ENCODE measurements at places on chromosomes 2 and 18.

DNA sequence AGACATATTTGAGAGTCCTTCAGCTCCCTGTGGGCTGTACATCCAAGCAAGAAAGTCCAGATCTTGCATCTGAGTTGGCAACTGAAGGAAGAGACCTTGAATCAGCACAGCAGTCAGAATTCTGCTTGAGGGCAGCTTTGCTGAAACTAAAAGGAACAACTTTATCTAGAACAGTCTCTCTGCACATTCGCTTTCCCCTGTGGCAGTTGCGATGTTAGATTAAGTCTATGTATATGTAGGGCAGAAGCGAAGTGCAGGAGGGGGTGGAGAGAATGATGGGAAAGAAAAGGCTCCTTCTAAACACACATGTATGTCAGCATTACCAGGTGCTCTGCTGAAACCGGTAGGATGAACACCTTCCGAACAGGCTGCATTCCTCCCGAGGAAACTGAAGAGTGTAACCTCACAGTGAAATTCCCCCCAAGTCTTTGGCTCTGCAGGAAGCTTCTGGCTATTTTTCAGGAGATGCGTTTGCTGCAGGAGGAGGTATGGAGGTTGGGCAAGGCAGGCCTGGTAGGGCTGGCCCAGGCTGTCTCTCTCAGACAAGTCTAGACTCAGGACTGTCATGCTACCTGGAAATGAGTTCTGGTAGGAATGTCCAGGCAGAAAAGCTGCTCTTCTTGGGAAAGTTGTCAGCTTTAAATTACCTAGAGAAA, 70.0 kb upstream of the ATL2 start:
- DNase-seq = no peak

GRCh38 chr2:102253140-102253752, 58.1 kb upstream of the IL1RL1 start:
- DNase-seq = no peak

- DNase-seq = no peak
These were observed 47.9 kb downstream of the NRP2 start for GRCh38 chr2:205730191-205730590.

- no peak for DNase-seq
These were observed 53.8 kb upstream of the TMEM87B start for GRCh38 chr2:112001136-112001715.

- DNase-seq = no peak
These were observed 7.2 kb upstream of the LCLAT1 start for GRCh38 chr2:30439879-30440278.

GRCh38 chr18:28127763-28128658, 48.9 kb downstream of the CDH2 start:
- no peak for DNase-seq

DNA sequence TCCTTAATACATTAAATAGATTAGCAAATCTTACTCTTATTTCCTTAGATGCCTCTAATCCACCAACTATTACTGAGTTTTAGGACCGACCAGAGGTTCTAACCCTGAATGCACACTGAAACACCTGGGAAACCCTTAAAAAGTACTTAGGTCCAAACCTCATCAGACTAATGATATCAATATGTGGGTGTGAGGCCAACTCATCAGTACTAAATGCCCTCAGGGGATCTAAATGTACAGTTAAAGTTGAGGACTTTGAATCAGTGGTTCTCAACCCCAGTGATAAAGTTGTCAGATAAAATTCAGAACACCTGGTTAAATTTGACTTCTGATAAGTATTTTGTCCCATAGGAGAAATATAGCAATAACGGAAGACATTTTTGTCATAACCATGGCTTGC, 20.9 kb downstream of the MMADHC start:
- DNase-seq = no peak

GRCh38 chr2:66699793-66700676, 265.1 kb downstream of the MEIS1 start:
- no peak for DNase-seq

DNA sequence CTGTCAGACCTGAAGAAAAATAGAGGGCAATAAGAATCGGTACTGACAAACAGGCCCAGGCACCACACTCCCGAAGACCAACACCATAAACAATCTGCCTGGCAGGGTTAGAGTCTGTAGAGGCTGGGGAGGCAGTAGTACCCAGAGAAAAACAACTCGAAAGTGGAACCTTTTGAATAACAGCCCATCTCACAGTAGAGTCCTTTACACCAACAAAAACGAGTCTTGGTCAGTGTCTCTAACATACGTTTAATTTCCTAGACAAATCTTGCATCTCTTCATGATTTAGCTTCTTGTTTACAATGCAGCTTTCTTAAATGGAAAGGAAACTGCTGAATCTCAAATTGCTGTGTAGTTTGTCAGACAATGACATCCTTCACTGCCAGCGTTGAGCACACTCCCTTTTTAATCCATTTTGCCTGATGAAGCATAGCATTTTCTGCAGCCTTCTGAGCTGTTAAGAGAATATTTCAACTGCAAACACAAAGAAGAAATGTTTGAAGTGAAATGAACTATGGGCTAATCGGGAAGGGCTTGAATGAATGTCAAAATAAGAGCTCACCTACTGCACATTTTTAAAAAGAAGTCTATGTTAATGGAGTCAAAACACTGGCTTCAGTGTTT, 73.1 kb upstream of the DSG1 start:
- DNase-seq = no peak

DNA sequence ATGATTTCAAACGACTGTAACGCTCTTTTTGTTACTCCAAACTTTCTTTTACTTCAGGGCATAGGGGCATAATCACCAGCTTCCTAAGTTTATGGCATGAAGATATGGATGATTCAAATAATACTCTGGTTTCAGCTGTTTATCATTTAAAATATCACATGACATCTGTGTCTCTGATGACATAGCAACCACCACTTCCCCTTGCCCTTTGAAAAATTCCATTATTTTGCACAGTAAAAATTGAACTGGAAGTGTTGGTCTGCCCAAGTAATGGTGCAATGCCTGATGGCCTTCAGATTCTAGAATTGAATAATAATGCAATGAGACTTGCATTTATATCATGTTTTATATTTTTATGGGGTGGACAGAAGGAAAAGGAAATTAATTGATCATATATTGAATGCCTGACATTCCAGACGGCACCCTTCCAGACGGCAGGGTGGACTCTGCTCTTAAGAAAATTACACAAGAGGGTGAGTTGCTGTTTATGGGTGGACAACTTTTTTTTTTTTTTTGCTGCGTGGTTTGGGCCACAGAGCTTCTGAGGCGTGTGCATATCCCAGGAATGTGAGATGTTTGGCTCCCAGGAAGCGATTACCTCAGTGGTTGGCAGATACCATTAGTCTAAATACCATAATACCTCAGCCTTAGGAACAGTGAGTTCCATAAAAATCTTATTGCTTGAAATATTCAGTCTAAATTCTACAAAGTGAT, 101.7 kb upstream of the ZNF521 start:
- DNase-seq = no peak

DNA sequence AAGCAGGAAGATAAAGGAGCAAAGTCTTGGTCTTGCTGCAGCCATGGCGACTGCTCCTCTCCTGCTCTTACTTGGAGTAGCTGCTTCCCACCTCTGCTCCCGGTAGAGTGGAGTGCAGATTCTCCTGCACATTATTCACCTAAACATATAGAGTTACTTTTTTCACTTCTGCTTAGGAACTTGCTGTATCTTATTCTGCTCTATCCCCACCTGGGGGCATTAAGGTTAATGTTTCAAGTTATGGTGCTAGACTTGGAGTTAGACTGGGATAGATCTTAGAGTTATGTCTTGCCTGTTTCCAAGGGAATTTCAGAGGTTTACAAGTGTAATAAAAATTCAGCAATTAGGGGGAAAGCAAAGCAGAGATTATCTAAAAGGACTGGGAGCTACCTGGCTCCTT, 144.2 kb downstream of the SETBP1 start:
- no peak for DNase-seq

- DNase-seq = no peak
These were observed 7.7 kb downstream of the ITGB1BP1 start for GRCh38 chr2:9415516-9416169.

- DNase-seq = no peak
These were observed 9.5 kb downstream of the SLC1A4 start for GRCh38 chr2:64998658-64999061.

GRCh38 chr18:23494992-23495391, 8.3 kb upstream of the RMC1 start:
- DNase-seq = no peak
